Activated naive CD8-positive, alpha-beta T cell treated with anti-CD3 and anti-CD28 coated beads for 36 hours (primary cell): ENCODE measurements at places on chromosomes 16 and 17. TPM values are rescaled to one million over a fixed set of nuclear protein-coding genes. Genes with fewer than 3 reads are reported as not detected.

The KRT40 gene
- not detected for total RNA-seq

The FBXL16 gene
- 3.2 TPM for total RNA-seq

The ETV4 gene
- total RNA-seq = 7.8 TPM

The OSGIN1 gene
- total RNA-seq = 1.8 TPM

DNA sequence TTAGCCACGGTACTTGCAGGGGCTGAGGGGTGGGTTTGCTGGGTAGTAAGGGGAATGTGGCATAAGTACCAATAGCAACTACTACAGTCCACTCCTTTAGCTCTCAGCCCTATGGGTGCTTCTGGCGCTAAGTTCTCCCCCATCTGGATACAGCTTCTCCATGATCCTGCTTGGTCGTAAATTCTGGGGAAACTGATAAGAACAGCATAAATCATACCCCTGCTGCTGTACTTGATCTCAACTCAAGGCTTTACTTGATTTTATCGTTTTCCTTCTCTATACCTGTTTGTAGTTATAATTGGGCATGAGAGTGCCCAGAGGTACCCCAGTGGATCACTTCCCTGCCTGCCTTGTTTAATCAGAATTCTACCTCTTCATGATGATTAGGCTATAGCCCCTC lies 331.4 kb downstream of the PMP22 start:
- H3K4me1 ChIP-seq = no peaks in the 10 kb centered on the region
- H3K4me3 ChIP-seq = no peak overlapping the region
- no peak for DNase-seq
- H3K27me3 ChIP-seq = peaks cover 12% of the 10 kb centered on the region

- H3K27me3 ChIP-seq = no peaks in the 10 kb centered on the region
- H3K4me1 ChIP-seq = peaks cover 18% of the 10 kb centered on the region
- H3K27ac ChIP-seq = peak overlapping the region; percentile 44
- DNase-seq = no peak
- H3K36me3 ChIP-seq = peaks cover 24% of the 10 kb centered on the region
- no peak overlapping the region for H3K4me3 ChIP-seq
Measured at GRCh38 chr16:24921229-24921628, 75.5 kb downstream of the SLC5A11 start.

DNA sequence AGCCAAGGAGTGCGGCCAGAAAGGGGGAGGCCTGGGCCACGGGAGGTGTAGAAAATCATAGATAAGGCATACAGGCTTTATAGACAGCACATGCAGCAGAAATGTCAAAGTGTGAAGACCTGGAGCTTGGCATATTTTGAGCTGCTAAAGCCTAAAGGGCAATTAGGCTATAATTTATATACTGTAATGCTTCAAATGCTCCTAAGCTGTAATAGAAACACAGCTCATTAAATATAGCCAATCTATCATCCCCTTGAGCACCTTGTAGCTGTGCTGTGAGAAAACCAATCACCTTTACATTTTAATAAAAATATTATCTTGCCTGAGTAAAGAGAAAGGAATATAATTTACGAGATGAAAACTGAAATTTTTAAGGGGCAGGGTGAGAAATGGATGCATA lies 97.9 kb upstream of the NOG start:
- no peak overlapping the region for H3K4me3 ChIP-seq
- H3K4me1 ChIP-seq = no peaks in the 10 kb centered on the region
- DNase-seq = no peak
- H3K36me3 ChIP-seq = no peaks in the 10 kb centered on the region
- H3K27me3 ChIP-seq = no peaks in the 10 kb centered on the region

GRCh38 chr17:1627982-1628855 lies at the start of gene SLC43A2:
Gene SLC43A2, minus strand, starts transcription at chr17:1628834. Its CDS starts 960 bp downstream, at chr17:1627874.
- peak within 1 kb of the TSS; percentile 93 for H3K27ac ChIP-seq
- H3K36me3 ChIP-seq = no peaks in the 10 kb centered on the region
- H3K4me3 ChIP-seq = peak within 1 kb of the TSS; percentile 93
- DNase-seq = peak; percentile 84
- peaks cover 15% of the 10 kb centered on the region for H3K4me1 ChIP-seq
